ENCODE measurements at places on chromosomes 7 and 10. TPM values are rescaled to one million over a fixed set of nuclear protein-coding genes. Genes with fewer than 3 reads are reported as not detected.

DNA sequence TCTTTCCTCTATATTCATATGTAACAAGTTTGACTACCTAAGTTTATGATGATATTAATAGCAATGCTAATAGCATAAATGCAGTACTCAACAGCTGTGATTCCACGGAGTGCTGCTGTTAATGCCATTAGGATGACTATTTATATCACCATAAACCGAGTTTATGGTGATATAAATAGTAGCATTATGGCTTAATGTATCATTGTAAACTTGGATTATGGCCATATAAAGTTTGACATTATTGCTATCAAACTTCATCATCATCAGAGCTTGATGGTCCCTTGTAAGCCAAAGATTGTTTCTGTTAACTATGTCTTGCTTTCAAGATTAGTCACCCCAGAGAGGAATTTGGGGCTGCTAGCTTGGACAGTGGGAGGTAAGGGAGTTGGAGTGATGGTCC lies 612.4 kb upstream of the C7orf33 start:
- no peak for DNase-seq

The RSPH10B2 gene
- 1.5 TPM for polyA plus RNA-seq

The TCF7L2 gene
- 49.2 TPM for polyA plus RNA-seq

The PTF1A gene
- not detected for polyA plus RNA-seq

The PDE6C gene
- polyA plus RNA-seq = 0.33 TPM

- DNase-seq = peak; percentile 35
These were observed 48.2 kb upstream of the NFKB2 start for GRCh38 chr10:102347236-102347828.

The FEZF1 gene
- polyA plus RNA-seq = not detected

DNA sequence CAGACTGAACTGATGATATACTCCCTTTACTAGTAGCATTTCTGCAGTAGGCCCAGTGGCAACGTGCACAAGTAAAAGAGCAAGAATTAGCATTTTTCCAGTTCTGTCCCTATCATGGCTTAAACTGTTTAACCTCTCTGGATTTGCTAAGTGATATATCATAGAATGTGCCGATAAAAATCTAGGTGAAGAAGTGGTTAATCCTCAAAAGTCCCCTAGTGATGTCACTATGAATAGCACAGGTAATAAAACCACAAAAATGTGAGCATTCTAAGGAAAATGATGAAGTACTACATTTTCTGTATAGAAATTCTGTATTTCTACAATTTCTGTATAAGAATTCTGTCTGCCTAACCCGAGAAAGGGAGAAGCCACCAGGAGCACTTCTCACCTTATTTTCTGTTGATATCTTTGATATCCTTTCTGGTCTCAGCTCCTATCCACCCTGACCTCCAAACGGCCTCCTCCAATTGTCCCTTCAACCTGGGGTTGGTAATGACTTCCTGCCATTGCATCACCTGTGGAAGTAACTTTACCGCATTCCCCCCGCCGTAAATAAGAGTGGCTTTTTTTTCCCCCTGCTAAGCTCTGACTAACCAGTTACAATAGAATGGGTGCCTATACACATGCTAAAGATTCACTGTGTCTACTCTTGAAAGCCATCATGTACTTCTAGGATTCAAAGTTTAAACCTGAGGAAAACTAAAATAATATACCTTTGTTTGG lies 155.9 kb upstream of the ASAH2 start:
- DNase-seq = no peak

The SLC16A12 gene
- 29.7 TPM for polyA plus RNA-seq

DNA sequence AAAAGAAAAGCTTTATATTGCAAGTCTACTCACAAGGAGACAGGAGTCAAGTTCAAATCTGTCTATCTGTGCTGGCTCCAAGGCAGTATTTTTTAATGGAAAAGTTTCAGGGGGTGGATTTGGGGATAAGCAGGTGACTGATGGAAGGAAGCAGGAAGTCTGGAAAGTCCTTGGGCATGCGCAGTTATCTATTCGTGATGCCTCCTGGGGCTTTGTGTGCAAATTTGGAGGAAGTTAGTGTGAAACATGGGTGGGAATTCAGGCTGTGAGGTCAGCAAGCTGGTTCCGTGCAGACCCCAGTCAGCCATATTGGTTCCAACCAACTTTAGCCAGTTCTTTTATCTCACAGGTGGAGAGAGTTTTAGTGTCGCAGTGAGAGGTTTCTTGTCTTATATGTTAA lies 140.0 kb downstream of the FRMD4A start:
- no peak for DNase-seq

GRCh38 chr7:5526100-5526905 lies 102.7 kb upstream of the TNRC18 start:
- DNase-seq = no peak
